ENCODE measurements at places on chromosomes 1 and 21. TPM values are rescaled to one million over a fixed set of nuclear protein-coding genes. Genes with fewer than 3 reads are reported as not detected.

DNA sequence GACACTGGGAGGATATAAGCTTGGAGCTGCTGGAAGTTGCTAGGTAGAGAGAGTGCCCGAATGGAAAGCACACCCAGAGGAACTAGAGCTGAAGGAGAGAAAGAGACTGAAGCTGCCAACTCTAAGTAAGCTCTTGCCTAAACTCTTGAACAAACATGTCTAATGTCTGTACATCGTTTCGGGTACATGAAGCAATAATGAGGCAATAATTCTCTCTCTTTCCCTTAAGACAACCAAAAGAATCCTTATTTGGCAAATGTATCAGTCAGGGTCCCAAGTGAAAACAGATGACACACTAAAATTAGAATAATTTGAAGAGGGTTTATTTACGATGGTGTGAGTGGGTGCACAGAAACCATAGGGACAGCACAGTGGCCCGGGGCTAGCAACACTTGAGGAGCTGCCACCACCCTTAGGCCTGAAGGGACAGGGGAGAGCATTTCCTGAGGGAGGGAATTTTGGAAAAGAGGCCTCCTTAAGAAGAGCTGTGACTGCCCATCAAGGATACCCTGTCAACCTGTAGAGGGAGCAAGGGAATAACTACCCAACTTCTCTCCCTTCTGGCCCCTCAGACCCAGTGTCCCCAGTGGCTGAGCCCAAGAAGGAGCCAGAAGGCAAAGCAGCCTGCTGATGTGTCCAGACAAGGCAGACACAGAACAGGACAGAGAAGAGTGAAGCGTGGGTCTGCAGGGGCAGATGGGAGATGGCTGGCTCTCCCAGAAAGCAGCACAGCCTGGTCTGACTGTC lies 36.1 kb upstream of the KHDRBS1 start:
- no peak overlapping the region for H3K4me3 ChIP-seq
- peaks cover 7% of the 10 kb centered on the region for H3K4me1 ChIP-seq
- H3K27me3 ChIP-seq: no peaks in the 10 kb centered on the region
- no peaks in the 10 kb centered on the region for H3K36me3 ChIP-seq
- DNase-seq: no peak

- no peaks in the 10 kb centered on the region for H3K4me1 ChIP-seq
- no peak overlapping the region for H3K4me3 ChIP-seq
- H3K27me3 ChIP-seq: no peaks in the 10 kb centered on the region
Observed at GRCh38 chr1:201656311-201657032, 117.5 kb downstream of the NAV1 start.

- H3K27me3 ChIP-seq: no peaks in the 10 kb centered on the region
- H3K4me1 ChIP-seq: peaks cover 18% of the 10 kb centered on the region
- DNase-seq: no peak
- H3K36me3 ChIP-seq: no peaks in the 10 kb centered on the region
Observed at GRCh38 chr1:193058529-193059281, 455 bp downstream of the UCHL5 start.

- H3K4me1 ChIP-seq: peaks cover 10% of the 10 kb centered on the region
- H3K36me3 ChIP-seq: no peaks in the 10 kb centered on the region
- no peak overlapping the region for H3K27ac ChIP-seq
- DNase-seq: no peak
- H3K4me3 ChIP-seq: no peak overlapping the region
- no peaks in the 10 kb centered on the region for H3K27me3 ChIP-seq
Observed at GRCh38 chr1:232591344-232591743, 38.6 kb downstream of the SIPA1L2 start.

- no peak overlapping the region for H3K27ac ChIP-seq
- no peaks in the 10 kb centered on the region for H3K36me3 ChIP-seq
- DNase-seq: no peak
Observed at GRCh38 chr1:219347921-219348391, 174.3 kb downstream of the LYPLAL1 start.

DNA sequence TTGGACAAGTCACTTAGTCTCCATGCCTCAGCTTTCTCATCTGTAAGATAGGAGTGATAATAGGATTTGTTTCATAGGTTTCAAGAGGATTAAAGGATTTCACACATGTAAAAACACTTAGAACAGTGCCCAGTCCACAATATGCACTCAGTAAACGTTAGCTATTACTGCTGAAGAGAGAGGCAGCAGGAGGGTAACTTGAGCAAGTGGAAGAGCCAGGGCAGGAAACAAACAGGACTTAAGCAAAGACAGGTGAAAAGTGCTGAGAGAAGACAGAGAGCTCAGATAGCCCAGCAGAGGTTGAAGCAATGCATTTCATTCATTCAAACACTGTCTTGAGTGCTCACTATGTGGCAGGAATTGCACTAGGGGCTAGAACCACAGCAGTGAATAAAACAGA lies 21.1 kb upstream of the H3-3A start:
- H3K27me3 ChIP-seq: peaks cover 8% of the 10 kb centered on the region
- H3K27ac ChIP-seq: no peak overlapping the region

Gene PRAMEF1
- polyA plus RNA-seq: not detected

DNA sequence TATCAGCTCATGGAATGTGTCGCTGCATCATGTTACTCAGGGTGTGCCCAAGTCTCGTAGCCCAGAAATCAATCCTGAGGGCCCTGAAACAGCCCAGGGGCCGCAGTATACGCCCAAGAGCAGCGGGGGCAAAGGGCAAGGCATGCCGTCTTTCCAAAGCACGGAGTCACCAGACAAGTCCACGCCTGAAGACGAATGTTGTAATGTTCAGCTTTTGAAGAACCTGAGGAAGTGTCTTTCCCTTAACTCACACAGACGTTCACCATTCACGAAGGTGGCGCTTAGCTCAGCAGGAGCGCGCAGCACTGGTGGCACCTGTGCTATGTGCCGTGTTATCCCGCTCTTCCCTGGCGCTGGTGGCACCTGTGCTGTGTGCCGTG lies 18.8 kb upstream of the PWP2 start:
- H3K27me3 ChIP-seq: no peaks in the 10 kb centered on the region
- H3K4me3 ChIP-seq: no peak overlapping the region
- H3K27ac ChIP-seq: no peak overlapping the region
- H3K4me1 ChIP-seq: no peaks in the 10 kb centered on the region
- H3K36me3 ChIP-seq: peaks cover 36% of the 10 kb centered on the region

- no peaks in the 10 kb centered on the region for H3K36me3 ChIP-seq
- no peak for DNase-seq
- no peak overlapping the region for H3K4me3 ChIP-seq
- H3K27ac ChIP-seq: no peak overlapping the region
- H3K27me3 ChIP-seq: no peaks in the 10 kb centered on the region
- H3K4me1 ChIP-seq: peaks cover 8% of the 10 kb centered on the region
Observed at GRCh38 chr1:23650344-23650990, 41.1 kb upstream of the RPL11 start.

DNA sequence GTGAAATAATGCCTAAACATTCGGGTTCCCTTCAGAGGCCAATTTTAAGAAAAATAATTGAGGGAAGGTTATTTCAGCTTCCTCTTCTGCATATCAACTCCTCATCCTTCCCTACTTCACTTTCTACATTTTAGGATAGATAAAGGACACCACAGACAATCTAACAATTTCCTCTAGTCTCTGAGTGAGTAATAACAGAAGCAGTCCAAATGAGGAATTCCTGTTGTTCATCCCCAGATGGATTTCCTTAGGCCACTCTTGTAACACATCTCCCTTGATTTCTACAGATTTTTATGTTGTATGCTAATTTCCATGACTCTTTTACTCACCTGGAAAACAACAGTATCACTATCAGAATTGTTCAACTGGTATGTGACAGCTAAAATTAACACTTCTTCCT lies 87.7 kb upstream of the LYPLAL1 start:
- H3K4me1 ChIP-seq: peaks cover 7% of the 10 kb centered on the region
- H3K36me3 ChIP-seq: no peaks in the 10 kb centered on the region
- DNase-seq: no peak
- H3K27ac ChIP-seq: no peak overlapping the region
- H3K27me3 ChIP-seq: no peaks in the 10 kb centered on the region
- no peak overlapping the region for H3K4me3 ChIP-seq

- H3K36me3 ChIP-seq: peaks cover 25% of the 10 kb centered on the region
- H3K4me1 ChIP-seq: no peaks in the 10 kb centered on the region
Observed at GRCh38 chr1:15543589-15544568, 17.2 kb downstream of the DNAJC16 start.

DNA sequence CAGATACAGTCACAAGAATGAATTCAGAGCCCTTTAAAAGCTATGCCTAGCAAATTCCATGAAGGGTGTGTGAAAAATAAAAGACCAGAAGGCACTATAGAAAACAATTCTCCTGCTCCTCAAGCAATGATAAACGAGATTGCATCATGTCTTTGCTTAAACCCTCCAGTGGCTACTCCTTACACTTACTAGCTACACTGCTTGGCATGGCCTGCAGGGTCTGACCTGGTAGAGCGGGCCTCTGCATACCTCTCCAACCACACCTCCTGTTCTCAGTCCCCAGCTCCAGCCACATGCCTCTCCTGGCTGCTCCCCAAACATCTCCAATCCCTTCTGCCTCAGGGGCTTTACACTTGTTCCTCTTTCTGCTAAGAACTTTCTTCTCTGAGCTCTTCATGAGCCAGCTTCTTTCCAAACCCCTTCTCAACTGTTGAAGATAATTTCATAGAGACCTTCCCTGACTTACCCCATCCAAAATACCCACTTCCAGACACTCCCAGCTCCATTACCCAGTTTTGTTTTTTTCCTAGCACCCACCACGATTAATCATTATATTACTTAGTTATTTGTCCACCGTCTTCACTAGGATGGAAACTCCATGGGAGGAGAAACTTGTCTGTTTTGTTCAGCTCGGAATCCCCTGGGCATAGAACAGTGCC lies 11.2 kb upstream of the CREG1 start:
- H3K27me3 ChIP-seq: no peaks in the 10 kb centered on the region
- DNase-seq: no peak
- no peak overlapping the region for H3K4me3 ChIP-seq
- no peak overlapping the region for H3K27ac ChIP-seq

Gene HLX
- polyA plus RNA-seq: not detected

Gene LEFTY2
- not detected for polyA plus RNA-seq

Gene FRRS1
- polyA plus RNA-seq: 13.0 TPM

Gene LRRC7
- 0.35 TPM for polyA plus RNA-seq

GRCh38 chr1:67536957-67537666 lies 106.9 kb upstream of the SERBP1 start:
- H3K27ac ChIP-seq: no peak overlapping the region
- peaks cover 8% of the 10 kb centered on the region for H3K4me1 ChIP-seq
- DNase-seq: no peak
- H3K36me3 ChIP-seq: no peaks in the 10 kb centered on the region
- no peaks in the 10 kb centered on the region for H3K27me3 ChIP-seq

DNA sequence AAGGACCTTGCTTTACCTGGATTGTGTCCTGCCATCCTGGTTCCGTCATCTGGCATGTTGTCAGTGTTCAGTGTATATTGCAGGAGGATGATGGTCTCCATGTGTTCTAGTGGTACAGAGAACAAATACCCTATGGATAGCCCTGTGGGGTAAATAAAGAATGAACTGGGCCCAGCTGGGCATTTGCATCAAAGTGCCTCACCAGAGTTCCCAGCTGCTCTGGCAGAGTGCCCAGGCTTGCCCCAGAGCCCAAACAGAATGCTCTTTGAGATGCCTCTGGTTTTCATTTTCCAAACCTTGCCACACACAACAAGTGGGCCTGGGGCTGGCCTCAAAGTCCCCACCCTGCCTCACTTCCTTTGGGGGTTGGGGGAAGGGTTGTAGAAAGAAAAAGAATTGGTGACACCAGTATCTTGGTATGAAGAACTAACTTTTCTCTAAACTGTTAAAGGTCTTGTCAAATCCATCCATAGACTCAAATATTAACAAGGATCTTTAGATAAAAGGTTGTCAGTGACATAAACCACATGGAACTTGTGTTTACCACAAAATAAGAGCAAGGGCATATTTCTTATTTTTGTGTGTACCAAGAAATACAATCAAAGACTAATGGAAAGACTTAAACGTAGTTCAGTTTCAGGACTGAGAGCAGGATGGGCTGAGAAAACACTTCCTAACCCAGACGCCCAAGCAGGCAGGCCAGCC lies 82.2 kb downstream of the LMO4 start:
- H3K4me1 ChIP-seq: no peaks in the 10 kb centered on the region
- no peak overlapping the region for H3K27ac ChIP-seq
- H3K4me3 ChIP-seq: no peak overlapping the region
- H3K36me3 ChIP-seq: no peaks in the 10 kb centered on the region

Gene OR11L1
- not detected for polyA plus RNA-seq

GRCh38 chr21:44589094-44589493 lies 3.2 kb downstream of the KRTAP10-6 start:
- no peaks in the 10 kb centered on the region for H3K27me3 ChIP-seq
- H3K27ac ChIP-seq: no peak overlapping the region
- peaks cover 5% of the 10 kb centered on the region for H3K4me1 ChIP-seq

DNA sequence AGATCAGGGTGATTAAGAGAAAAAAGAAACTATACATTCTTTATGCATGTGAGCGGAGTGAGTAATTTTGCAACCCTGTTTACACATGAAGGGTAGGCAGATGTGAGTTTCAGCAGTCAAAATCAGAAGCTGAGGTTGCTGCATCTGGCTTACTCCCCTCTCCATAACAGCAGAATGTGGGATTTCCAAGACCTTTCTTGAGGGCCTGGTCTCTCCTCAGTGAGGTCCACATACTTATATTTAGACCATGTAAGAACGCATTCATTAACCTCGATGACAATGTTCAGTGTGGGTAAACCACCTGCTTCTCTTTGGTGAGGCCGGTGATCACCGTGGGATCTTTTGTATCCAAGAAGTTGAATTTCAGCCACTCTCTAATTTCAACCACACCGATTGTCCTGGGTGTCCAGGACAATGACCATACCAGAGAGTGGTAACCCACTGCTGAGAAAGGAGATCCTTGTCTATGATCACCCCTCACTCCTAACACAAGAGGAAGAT lies 18.7 kb upstream of the RAP1A start:
- no peaks in the 10 kb centered on the region for H3K36me3 ChIP-seq
- no peak for DNase-seq
- H3K27me3 ChIP-seq: no peaks in the 10 kb centered on the region
- H3K4me3 ChIP-seq: no peak overlapping the region
- peaks cover 23% of the 10 kb centered on the region for H3K4me1 ChIP-seq
- no peak overlapping the region for H3K27ac ChIP-seq

- no peaks in the 10 kb centered on the region for H3K27me3 ChIP-seq
- no peaks in the 10 kb centered on the region for H3K4me1 ChIP-seq
- no peak overlapping the region for H3K27ac ChIP-seq
Observed at GRCh38 chr1:196442366-196442765, 165.9 kb downstream of the KCNT2 start.

GRCh38 chr1:94590203-94591137 lies 48.9 kb upstream of the F3 start:
- H3K27ac ChIP-seq: no peak overlapping the region
- H3K27me3 ChIP-seq: no peaks in the 10 kb centered on the region
- DNase-seq: no peak
- peaks cover under 1% of the 10 kb centered on the region for H3K4me1 ChIP-seq
- no peaks in the 10 kb centered on the region for H3K36me3 ChIP-seq

- peak; percentile 35 for DNase-seq
- no peak overlapping the region for H3K27ac ChIP-seq
- no peaks in the 10 kb centered on the region for H3K36me3 ChIP-seq
- peaks cover 10% of the 10 kb centered on the region for H3K4me1 ChIP-seq
- no peaks in the 10 kb centered on the region for H3K27me3 ChIP-seq
- H3K4me3 ChIP-seq: no peak overlapping the region
Observed at GRCh38 chr1:80375662-80376061, 1369.1 kb upstream of the ADGRL4 start.

GRCh38 chr1:10864776-10865175 lies 68.3 kb upstream of the CASZ1 start:
- no peak for DNase-seq
- no peak overlapping the region for H3K4me3 ChIP-seq
- H3K27me3 ChIP-seq: peaks cover 7% of the 10 kb centered on the region
- no peaks in the 10 kb centered on the region for H3K36me3 ChIP-seq
- H3K4me1 ChIP-seq: no peaks in the 10 kb centered on the region
